Activated T-helper 1 cell treated with anti-CD3 and anti-CD28 coated beads, Interleukin-12 subunit alpha, Interleukin-12 subunit beta, Interleukin-2, Interleukin-4 antibody, amounts not matched to agents 30 ng/mL and 10 ng/mL and 1 ng/mL, durations not matched to agents 14 hours and 24 hours and 36 hours (primary cell): ENCODE measurements at places on chromosomes 4 and X.

DNA sequence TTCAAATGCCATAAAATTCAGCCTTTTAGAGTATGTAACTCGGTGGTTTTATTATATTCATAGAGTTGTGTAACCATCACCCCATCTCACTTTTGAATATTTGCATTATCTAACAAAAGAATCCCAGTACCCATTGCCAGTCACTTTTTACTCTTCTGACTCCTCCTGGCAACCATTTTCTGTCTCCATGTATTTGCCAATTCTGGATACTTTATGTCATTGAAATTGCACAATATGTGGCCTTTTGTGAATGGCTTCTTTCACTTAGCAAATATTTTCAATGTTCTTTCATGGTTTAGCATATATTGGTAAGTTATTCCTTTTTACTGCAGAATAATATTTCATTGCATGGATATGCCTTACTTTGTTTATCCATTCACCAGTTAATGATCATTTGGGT lies 79.9 kb downstream of the SLIT2 start:
- no peak for DNase-seq

- no peak for DNase-seq
Measured at GRCh38 chr4:26942871-26943270, 82.2 kb downstream of the STIM2 start.

DNA sequence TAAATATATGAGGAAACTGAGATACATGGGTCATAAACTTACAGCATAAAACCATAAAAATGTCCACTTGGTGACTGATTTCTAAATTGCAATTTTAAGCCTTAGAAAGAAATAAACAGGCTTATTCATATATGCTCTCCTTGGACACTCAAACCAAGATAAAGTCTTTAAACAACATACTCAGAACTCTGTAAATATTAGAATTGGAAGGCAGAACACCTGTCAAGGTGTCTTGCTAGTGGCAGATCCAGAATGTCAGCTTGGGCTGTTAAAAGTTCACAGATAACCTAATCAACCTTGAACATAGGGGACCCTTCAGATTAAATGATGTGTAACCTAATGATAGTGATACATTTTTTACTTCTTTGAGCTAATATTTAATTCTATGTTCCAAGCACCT lies 208.1 kb upstream of the ARSJ start:
- no peak for DNase-seq

- no peak for DNase-seq
Measured at GRCh38 chr4:33722254-33722653, 2522.1 kb downstream of the ARAP2 start.

- DNase-seq, result peak; percentile 8
Measured at GRCh38 chr4:76251441-76252270, at the start of gene FAM47E. Gene FAM47E (plus strand): TSS chr4:76251721. CDS start chr4:76251747, 26 bp downstream.

DNA sequence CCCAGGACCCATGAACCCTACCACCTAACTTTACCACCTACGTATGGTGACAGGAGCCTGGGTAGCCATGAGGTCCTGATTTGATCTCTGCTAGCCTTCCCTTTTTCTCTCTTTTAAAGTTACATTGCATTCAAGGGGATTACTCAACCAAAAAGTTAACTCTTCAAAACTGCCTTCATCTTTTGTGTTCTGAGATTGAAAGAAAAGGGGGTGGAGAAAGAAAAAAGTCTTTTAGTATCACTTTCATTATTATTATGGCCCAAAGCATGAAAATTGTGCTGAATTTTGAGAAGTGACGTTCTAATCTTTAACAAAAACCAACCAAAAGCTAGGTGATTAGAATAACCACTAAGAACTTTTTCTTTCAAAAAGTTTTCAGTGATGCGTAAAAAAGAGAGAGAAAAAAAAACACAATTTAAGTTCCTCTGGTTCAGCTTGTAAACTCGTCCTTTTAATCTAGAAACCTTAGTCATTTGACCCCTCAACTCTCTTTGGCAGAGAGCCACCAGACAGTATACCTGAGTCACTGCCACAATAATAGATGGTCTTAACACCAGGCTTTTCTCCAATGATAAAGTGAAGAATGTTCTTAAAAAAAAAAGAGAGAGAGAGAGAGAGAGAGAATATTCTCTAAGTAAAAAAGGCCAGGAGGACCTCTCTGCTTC lies 347.4 kb upstream of the FGF13 start:
- DNase-seq, result no peak
